CD4-positive, alpha-beta T cell treated with Interleukin-2 at 100 ng/mL for 4 hours (primary cell): ENCODE measurements at places on chromosomes 5 and 9.
A peak's percentile ranks its signal among the peaks of the same experiment; 100 is the strongest.

GRCh38 chr5:89991592-89991991 is 418.0 kb downstream of the CETN3 start:
- DNase-seq = no peak

DNA sequence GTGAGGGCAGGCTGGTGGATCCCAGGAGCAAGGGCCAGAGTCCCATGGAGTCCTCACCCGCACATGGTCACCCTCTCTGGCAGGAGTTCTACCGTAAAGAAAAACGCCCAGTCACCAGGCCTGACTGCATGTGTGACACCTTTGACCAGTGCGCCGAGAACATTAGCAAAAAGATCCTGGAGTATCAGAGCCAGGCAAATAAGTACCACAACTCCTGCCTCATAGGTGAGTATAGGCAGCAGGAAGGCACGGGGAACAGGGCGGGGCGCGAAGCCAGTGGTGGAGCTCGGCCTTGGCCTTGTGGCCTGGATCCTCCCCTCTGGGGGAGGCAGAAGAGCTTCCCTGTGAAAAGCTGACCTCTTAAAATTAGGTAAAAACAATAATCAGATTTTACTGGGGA is 45.4 kb upstream of the TDRD7 start:
- no peak for DNase-seq

DNA sequence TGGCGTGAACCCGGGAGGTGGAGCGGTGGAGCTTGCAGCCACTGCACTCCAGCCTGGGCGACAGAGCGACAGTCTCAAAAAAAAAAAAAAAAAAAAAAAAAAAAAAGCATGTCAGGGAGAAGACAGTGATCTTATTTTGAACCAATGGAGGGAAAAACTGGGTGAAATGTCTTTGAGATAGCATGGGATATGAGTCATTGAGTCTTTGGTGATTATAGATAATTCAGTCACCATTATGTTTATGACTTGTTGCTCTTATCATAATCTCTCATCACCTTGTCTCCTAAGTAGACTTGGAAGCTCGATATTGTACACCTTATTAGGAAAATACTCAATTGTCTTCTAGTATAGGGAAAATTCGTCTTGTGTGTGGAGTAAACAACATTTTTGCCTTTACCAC is 55.1 kb upstream of the KDM4C start:
- no peak for DNase-seq

DNA sequence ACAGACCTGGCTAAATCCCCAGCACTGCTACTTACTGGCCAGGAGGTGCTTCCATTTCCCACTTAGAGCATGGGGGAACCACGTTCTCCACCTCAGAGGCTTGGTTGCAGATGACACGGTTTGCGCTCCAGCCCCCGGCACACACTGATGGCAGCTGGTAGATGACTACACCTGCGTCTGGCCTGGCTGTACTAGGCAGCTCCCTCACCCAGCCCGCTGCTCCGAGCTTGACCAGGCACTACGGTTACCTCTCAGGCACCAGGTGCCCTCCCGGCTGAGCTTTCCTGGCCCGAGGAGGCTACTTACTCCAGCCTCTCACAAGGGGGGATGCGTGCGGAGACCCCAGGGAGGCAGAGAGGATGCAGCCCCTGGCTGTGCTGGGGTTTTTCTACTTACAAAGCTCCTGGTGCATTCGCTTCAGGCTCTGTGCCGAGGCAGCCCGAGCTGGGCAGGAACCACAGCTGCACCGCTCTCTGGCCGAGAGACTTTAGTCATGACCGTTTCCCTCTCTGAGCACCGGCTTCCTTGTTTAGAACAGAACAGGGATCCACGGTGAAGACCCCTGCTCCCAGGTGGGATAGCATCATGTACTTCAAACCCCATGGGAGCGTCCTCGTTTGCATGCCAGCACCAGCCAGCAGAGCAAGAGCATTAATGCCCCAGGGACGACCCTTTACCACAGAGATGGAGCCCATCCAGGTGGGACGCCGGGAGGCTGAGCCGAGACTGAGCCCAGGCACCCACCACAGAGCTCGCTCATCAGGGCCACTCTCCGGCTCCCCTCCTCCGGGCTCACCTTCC is 7.6 kb upstream of the GBGT1 start:
- no peak for DNase-seq

DNA sequence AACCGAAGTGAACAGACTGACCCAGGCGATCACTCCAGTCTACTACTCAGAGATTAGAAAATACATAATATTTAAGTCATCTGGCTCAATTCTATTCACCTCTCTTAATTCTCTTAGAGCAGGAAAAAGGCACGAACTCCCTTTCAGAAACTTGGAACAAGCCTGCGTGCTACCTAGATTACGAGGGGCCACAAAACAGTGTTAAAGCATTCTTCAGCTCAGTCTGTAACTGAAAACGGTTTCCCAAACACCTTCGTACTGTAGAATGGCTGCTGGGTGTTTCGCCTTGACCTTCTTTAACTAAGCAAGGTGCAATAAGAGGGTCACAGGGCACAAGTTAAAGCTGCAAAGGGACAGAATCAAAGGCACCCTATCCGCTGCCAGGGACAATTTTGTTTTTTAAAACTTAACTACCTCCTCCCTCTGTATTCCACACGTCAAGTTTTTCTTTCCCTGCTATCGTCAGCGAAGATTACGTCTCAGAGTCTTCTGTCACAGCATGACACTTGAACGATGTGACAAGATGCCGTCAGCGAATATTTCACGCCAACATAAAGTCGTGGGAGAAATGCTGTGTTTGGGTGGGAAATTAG is 687 bp downstream of the LYSMD3 start:
- DNase-seq = peak; percentile 22

DNA sequence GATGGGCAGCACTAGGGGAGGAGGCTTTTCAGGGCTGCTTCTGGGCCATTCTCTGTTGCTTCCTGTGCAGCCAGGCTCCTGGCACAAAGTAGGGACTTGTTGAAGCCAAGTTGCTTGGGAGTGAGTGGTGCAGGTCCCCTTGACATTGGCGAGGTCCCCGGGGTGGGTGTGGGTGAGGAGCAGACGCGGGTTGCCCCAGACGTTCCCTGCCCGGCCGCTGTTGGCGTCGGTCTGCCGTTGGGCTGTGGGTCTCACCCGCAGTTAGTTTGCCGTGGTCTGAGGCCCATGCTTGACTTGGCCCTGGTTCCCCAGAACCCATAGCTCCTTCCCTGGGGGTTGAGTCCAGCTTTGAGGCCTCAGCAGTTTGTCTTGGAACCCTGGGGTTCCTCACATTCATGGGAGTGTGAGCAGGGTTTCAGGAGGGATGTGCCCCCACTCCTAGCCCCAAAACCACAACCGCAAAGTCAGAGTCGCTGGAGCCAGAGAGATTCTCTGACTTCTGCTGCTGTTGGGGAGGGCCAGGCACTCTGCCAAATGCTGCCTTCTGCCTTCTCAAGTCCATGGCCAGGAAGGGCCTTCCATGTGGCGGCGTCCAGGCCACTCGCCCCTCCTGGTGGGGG is 77.5 kb downstream of the RXRA start:
- peak; percentile 40 for DNase-seq

GRCh38 chr5:50699737-50700136 is 33.3 kb downstream of the PARP8 start:
- DNase-seq = peak; percentile 49

GRCh38 chr9:87671925-87672324 is 54.0 kb upstream of the CTSL start:
- no peak for DNase-seq

DNA sequence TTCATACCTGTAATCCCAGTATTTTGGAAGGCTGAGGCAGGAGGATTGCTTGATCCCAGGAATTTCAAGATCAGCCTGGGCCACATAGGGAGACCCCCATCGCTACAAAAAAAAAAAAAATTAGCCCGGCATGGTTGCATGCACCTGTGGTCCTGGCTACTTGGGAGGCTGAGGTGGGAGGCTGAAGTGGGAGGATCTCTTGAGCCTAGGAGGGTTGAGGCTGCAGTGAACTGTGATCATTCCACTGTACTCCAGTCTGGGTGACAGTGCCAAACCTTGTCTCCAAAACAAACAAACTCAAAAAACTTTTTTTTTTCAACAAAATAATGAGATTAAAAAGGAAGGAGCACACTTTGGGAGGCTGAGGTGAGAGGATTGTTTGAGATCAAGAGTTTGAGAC is 14.2 kb downstream of the KIAA1958 start:
- no peak for DNase-seq

GRCh38 chr5:3002230-3002629 is 250.8 kb upstream of the IRX2 start:
- no peak for DNase-seq

DNA sequence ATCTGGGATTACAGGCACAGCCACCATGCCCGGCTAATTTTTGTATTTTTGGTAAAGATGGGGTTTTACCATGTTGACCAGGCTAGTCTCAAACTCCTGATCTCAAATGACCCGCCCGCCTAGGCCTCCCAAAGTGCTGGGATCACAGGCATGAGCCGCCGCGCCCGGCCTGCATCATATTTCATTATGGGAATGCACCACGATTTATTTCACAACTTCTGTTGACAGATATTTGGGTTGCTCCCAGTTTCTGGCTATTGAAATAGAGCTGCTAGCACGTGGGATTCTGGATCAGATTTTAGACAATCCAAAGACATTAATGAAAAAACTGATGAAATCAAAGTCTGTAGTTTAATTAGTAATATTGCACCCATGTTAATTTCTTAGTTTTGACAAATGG is 48.4 kb upstream of the FUBP3 start:
- no peak for DNase-seq

DNA sequence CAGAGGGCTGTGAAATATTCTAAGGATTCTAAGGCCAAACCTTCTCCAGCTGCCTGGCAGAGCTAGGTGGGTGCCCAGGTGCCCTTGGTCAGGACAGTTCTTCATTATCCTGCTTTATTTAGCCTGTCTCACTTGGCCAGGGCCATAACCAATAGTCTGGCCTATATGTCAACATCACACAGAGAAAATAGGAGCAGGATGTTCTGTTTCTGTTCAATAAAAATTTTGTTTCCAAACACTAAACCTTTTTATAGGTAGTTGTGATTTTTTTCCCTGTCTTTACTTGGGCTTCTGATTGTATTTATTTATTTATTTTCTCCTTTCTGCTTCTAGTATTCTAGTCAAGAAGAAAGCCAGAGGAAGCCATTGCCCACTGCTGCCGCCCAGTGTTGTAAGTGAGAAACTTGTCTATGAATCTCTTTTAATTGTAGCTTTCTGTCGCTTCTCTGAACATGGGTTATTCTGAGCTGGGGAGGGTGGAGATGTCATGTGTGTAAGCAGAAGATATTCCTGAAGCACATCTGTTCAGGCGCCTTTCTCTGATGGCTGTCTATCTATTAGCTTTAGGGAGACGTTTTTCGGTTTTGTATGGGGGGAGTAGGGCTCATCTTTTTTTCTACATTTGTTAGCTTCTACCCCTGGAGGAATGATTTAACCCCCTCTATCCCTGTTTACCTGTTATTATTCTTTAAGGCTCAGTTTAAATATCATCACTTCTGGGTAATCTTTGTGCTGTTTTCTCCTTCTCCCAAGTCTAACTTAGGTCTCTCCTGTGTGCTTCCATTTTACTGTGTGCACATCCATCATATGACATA is 97.1 kb downstream of the UNC13B start:
- DNase-seq = peak; percentile 46

DNA sequence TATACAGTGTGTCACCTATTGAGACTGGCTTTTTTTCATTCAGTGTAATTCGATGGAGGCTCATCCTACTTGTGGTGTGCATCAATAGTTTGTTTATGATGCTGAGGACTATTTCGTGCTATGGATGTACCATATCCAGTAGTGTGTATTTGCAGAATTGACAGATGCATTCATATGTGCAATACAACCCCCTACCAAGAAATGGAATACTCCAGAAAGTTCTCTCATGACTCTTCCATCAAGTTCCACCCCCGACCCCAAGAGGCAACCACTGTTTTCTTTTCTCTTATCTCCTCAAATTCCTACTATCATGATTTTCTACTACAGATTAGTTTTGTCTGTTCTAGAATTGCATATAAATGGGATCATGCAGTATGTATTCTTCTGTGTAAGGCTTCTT is 21.9 kb downstream of the FBXO10 start:
- DNase-seq = no peak

DNA sequence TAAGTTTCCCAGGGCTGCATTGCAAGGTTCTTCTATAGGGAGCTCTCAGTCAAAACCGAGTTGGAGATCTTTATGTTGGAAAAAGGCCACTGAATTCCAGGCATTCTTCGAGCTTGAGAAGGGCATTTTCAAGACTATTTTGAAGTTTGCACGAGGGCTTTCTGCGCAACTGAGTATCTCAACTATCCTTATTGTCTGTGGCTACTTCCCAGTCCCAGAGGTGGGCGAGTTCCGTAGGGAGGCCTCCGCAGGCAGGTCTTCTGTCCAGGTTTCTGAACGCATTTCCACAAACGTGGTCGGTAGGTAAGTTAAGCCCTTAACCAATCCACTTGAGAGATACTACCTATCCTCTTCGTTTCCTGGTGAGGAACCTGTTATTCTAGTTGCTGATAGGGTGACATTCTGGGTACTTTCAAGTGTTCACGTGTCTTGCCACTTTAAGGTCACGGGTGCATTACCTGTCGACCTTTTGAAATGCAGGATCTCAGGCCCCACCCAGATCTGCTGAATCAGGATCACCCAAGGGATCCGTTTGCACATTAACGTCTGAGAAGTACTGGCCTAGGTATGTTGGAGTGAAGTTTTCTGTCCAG is 51.4 kb upstream of the TJP2 start:
- DNase-seq = no peak

- DNase-seq = no peak
Measured at GRCh38 chr5:69010476-69010875, 83.3 kb upstream of the SLC30A5 start.

DNA sequence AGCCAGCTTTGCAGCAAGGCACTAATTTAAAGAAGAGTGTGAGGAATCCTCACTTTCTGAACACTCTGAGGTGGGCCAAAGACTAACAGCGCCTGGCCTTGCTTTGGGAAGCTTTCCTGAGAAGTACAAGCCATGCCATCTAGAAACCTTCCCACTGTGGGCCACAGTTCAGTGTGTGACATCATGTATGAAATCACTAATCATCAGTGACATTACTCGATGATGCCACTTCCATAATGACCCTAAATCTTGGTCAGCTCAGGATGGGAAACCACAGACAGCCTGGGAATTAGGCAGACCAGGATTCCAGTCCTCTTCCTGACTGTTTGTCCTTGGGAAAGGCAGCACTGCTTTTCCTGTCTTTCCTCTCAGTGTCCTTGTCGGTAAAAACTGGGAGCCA is 54.2 kb upstream of the HSPA9 start:
- DNase-seq = no peak

DNA sequence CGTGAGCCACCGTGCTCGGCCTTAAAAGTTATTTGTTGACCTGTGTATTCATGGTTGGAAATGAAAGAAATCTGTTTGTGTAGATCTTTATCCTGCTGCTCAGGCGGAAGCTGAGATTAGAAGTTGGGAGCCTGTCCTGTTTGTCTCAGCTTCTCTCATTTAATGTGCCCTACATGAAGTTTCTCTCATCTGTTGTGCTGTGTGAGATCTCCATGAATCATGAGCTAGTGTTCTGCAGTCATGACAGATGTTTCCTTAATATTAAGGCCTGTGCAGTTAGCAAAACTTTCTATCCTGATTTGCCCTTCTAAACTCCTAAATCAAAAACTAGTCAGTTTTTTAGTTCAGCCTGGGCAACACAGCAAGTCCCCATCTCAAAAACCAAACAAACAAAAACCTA is 59.5 kb downstream of the FAM78A start:
- no peak for DNase-seq

GRCh38 chr5:112419164-112419985 is at the start of gene EPB41L4A:
TSS of gene EPB41L4A (minus strand) at chr5:112419277. CDS start at chr5:112419039, 238 bp downstream.
- DNase-seq = no peak
